ENCODE measurements at places on chromosomes 4 and X.

DNA sequence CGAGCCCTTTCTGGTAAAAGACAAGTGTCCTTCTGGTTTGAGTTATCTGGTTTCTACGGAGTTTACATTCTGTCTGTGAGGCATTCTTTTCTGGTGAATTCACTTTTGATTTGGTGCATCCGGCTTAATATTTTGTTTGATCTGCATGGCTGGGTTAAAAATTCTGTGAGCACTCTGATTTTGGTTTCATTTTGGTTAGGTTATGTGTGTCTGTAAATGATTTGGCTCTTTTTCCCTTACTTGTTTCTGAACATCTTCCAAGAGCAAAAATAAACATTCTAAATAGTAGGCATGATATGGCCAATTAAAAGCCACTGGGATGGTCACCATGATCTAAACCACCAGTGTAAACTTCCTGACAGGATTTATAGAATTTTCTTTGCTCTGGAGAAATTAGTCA lies 85.7 kb upstream of the PTPN13 start:
- DNase-seq: peak; percentile 1

DNA sequence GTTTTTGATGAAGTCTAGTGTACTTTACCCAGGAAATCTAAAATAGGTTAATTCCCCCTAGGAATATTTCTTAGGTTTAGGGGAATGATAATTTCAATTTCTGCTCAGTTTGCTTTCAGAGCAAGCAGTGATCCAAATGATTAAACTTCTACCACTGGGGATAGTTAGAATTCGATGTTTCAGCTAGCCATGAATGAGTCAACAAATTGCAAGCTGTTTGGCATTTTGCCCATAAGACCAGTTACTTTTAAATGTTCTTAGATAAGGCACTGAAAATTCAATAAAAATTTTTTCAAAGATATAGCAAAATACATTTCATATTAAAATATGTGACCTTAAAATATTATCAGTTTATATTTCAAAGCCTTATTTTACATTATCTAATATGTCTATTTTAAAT lies 993.6 kb downstream of the ARAP2 start:
- no peak for DNase-seq

DNA sequence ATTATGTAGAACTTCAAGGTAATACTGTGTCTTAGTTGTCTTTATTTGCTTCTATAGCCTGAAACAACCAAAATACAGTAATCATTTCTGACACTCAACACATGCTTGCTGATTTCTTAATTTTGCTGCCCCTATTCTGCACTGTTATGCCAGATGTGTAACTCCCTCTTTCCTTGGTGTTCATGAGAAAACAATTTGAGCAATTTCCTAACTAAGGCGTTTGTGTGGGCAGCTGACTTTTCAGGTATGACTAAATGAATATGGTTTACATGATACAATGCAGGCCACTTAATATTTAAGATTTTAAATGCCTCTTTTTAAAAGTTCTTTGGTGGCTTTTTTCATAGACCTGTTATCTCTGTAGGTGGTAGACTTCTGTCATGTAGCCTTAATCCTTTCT lies 46.1 kb upstream of the CENPE start:
- no peak for DNase-seq

- no peak for DNase-seq
These were observed 21.2 kb downstream of the AFF1 start for GRCh38 chr4:86955888-86956451.

- DNase-seq: no peak
These were observed 440.7 kb downstream of the IL15 start for GRCh38 chr4:142077048-142077447.
